Neuronal stem cell (in vitro differentiated cells): ENCODE measurements at places on chromosomes 2 and 18.

- H3K36me3 ChIP-seq, result no peaks in the 10 kb centered on the region
- no peak overlapping the region for H3K4me3 ChIP-seq
- no peak overlapping the region for H3K27ac ChIP-seq
- no peak for DNase-seq
- no peaks in the 10 kb centered on the region for H3K27me3 ChIP-seq
- no peaks in the 10 kb centered on the region for H3K4me1 ChIP-seq
These were observed 96.9 kb downstream of the KCNS3 start for GRCh38 chr2:17975401-17975800.

GRCh38 chr2:149442346-149442745, 112.0 kb downstream of the LYPD6 start:
- H3K36me3 ChIP-seq, result no peaks in the 10 kb centered on the region
- H3K4me3 ChIP-seq, result no peak overlapping the region
- DNase-seq, result no peak
- no peaks in the 10 kb centered on the region for H3K27me3 ChIP-seq
- peaks cover 6% of the 10 kb centered on the region for H3K4me1 ChIP-seq

DNA sequence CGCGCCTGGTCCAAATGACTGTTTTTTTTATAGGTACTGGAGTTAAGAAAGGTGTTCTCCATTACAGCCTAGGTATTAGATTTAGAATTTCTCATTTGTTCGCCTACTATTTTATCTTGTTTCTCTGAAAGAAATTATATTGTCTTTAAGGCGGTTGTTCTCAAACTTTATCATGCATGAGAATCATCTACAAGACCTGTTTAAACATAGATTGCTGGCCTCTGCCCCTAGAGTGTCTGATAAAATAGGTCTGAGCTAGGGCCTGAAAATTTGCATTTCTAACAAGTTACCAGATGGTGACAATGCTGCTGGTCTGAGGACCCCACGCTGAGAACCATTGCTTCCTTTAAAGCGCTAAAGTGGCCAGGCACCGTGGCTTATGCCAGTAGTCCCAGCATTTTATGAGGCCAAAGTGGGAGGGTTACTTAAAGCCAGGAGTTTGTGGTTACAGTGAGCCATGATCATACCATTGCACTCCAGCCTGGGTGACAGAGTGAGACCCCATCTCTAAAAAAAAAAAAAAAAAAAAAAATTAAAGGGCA, 34.0 kb upstream of the RNF138 start:
- no peak overlapping the region for H3K27ac ChIP-seq
- no peaks in the 10 kb centered on the region for H3K27me3 ChIP-seq
- no peaks in the 10 kb centered on the region for H3K36me3 ChIP-seq
- no peak overlapping the region for H3K4me3 ChIP-seq
- DNase-seq, result no peak

- H3K4me3 ChIP-seq, result no peak overlapping the region
- no peak for DNase-seq
- no peaks in the 10 kb centered on the region for H3K27me3 ChIP-seq
- no peaks in the 10 kb centered on the region for H3K36me3 ChIP-seq
These were observed 8.9 kb upstream of the THUMPD2 start for GRCh38 chr2:39787950-39788349.

GRCh38 chr2:212385241-212385640, 153.4 kb downstream of the ERBB4 start:
- no peak for DNase-seq
- H3K4me1 ChIP-seq, result peaks cover 14% of the 10 kb centered on the region

GRCh38 chr2:68018727-68019126, 44.1 kb downstream of the C1D start:
- no peak for DNase-seq
- H3K4me3 ChIP-seq, result no peak overlapping the region
- H3K27me3 ChIP-seq, result peaks cover 2% of the 10 kb centered on the region
- H3K27ac ChIP-seq, result no peak overlapping the region

DNA sequence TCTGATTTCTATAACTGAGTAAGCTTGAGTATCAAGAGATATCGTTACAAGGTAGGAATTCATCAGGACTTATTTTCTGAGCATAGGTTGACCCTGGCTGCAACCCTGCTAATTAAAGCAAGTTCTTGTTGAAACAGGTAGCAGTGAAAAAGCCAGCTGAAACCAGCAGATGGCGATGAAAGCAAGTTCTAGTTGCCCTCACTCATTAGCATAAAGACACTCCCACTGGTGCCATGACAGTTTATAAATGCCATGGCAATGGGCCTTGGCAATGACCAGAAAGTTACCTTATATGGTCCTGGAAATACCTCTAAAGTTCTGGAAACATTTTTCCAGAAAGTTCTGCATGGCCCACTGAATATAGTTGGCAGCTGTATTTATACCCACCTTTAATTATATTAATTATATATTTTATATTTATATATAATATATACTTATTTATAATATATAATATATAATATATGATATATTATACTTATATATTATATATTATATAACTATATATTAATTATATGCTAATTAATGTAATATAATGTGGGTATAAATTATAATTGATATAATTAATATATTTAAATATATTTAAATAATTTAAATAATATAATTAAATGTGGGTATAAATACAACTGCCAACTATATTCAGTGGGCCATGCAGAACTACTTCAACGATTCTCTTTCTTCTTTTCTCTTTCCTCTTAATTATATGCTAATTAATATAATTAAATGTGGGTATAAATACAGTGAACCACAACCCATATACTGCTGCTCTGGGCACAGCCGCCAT, 188.0 kb downstream of the CDH7 start:
- peaks cover 3% of the 10 kb centered on the region for H3K4me1 ChIP-seq
- no peak for DNase-seq
- no peak overlapping the region for H3K27ac ChIP-seq
- no peaks in the 10 kb centered on the region for H3K36me3 ChIP-seq

DNA sequence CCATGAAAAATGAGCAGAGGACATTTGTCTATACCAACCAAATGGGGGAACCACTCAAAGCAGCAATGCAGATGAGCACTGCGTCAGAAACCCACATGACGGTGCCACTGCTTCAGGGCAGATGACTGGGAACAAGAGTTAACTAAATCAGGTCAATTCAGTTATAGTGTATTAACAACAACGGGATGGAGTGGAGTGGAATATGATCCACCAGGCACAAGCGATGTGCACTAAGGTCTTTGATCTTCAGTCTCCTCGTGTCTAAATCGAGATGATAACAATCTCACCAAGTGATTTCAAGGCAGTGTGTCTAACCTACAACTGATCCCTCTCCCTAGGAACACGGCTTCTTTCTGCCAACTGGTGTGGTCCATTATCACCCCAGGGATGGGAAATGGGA, 269.0 kb downstream of the RAD51AP2 start:
- DNase-seq, result no peak
- no peaks in the 10 kb centered on the region for H3K36me3 ChIP-seq
- H3K27ac ChIP-seq, result no peak overlapping the region
- H3K27me3 ChIP-seq, result no peaks in the 10 kb centered on the region
- H3K4me1 ChIP-seq, result no peaks in the 10 kb centered on the region

DNA sequence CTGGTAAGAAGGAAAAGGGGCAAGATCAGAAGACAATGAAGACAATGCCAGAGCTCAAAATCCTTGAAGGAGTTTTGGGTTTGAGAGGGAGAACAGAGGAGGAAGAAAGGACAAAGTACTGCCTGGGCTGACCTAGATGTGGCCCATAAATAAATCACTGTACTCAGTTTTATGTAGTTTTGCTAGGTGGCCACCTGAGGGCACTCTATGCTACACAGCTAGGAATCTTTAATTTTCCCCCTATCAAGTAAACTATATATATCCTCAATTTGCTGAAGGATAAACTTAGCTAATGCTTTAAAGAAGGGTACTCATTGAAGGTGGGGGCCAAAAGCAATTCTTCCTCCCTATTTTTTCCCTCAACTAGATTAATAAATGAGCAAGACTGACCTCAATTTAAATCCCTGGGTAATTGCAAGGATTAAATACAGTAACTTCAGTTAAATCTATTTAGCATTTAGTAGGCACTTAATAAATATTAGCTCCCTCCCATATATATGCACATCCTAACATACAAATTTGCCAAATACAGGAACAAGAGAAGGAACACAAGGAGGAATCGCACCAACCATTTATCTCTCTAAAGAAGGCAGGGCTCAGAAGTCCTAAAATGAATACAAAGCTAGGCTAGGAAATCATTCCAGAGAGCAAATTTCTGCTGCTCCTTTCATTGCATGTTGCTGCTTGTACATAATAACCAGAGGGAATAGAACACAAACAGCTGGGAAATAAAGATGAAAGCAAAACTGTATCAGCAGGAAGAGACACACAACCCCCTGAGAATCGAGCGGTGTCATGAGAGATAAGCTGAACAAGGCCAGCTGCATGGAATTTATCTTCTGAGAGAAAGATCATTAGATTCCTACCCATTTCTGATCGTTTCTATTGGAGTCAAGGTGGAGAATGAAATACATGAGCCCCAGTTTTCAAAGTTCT, 540.1 kb downstream of the NRXN1 start:
- no peak overlapping the region for H3K27ac ChIP-seq
- no peaks in the 10 kb centered on the region for H3K4me1 ChIP-seq
- no peaks in the 10 kb centered on the region for H3K27me3 ChIP-seq
- peak; percentile 4 for DNase-seq

- H3K4me1 ChIP-seq, result no peaks in the 10 kb centered on the region
- H3K27ac ChIP-seq, result no peak overlapping the region
- DNase-seq, result no peak
- H3K36me3 ChIP-seq, result no peaks in the 10 kb centered on the region
- no peak overlapping the region for H3K4me3 ChIP-seq
These were observed 367.4 kb downstream of the EPHA4 start for GRCh38 chr2:221204699-221205098.

GRCh38 chr18:8813611-8814010, 108.3 kb downstream of the MTCL1 start:
- H3K27me3 ChIP-seq, result no peaks in the 10 kb centered on the region
- H3K4me1 ChIP-seq, result peaks cover 3% of the 10 kb centered on the region
- no peak overlapping the region for H3K27ac ChIP-seq
- peaks cover 2% of the 10 kb centered on the region for H3K36me3 ChIP-seq
- H3K4me3 ChIP-seq, result no peak overlapping the region

DNA sequence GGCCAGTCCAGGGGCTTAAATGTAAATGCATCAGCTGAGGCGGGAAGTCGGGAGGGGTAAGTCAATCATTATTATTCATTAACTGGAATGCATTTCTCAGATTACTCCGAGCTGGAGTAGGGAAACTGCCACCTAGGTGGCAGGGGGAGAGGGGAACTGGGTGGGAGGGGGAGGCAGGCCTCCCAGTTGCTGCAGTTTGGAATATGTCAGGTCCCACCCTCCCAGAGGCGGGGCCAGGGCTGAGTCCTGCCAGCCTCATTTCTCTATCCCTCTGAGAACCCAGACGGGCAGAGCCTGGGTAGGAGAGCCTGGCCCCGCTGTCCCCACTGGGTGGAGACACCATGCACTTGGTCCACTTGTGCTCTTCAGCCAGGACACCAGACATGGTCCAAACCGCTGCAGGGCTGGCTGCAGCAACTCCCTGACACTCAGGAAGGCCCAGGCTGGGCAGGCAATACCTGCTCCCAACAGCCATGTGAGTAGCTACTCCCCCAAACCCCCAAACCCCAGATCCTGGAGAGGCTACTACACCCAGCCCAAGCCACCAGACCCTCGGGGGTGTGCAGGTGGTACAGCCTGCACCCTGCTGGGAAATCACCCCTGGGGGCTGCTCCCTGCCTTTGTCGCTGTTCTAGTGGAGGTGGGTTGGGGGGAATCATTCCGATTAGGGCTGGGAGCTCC, at the start of gene GPBAR1:
GPBAR1 (plus strand) TSS at position 274 of the 681 bp plus-strand sequence. CDS start 1,710 bp downstream, outside the sequence.
- no peak within 1 kb of the TSS for H3K4me3 ChIP-seq
- DNase-seq, result no peak
- H3K4me1 ChIP-seq, result peaks cover 15% of the 10 kb centered on the region
- H3K27me3 ChIP-seq, result no peaks in the 10 kb centered on the region
- peaks cover 15% of the 10 kb centered on the region for H3K36me3 ChIP-seq

GRCh38 chr2:238459081-238459629, 32.4 kb downstream of the ASB1 start:
- no peaks in the 10 kb centered on the region for H3K27me3 ChIP-seq
- H3K4me3 ChIP-seq, result no peak overlapping the region
- no peaks in the 10 kb centered on the region for H3K36me3 ChIP-seq

DNA sequence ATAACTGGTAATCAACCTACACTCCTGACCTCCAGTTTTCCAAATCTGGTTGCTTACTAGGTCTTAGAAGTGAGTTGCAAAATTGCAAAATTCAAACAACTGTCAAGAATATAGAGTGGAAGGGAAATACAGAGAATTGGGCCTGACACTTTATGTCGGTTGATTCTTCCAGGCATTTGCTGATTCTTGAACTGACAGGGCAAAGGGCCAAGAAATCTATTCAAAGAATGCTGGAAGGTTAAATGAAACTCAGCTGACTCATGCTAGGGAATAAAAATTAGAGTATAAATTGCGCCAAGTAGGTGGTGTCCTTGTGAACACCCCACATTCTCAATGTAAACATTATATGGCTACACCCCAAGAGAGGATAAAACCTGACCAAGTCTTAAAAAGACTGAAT, 21.5 kb upstream of the ZSCAN30 start:
- no peaks in the 10 kb centered on the region for H3K27me3 ChIP-seq
- DNase-seq, result no peak
- H3K4me3 ChIP-seq, result no peak overlapping the region
- no peak overlapping the region for H3K27ac ChIP-seq
- no peaks in the 10 kb centered on the region for H3K4me1 ChIP-seq

GRCh38 chr2:179622635-179623300, 238.6 kb downstream of the ZNF385B start:
- no peak for DNase-seq
- no peak overlapping the region for H3K27ac ChIP-seq
- H3K36me3 ChIP-seq, result peaks cover 2% of the 10 kb centered on the region
- H3K4me3 ChIP-seq, result no peak overlapping the region

- no peak overlapping the region for H3K4me3 ChIP-seq
- H3K27me3 ChIP-seq, result no peaks in the 10 kb centered on the region
- no peaks in the 10 kb centered on the region for H3K4me1 ChIP-seq
- H3K36me3 ChIP-seq, result peaks cover 5% of the 10 kb centered on the region
- no peak for DNase-seq
These were observed 30.6 kb downstream of the CFAP221 start for GRCh38 chr2:119574864-119575263.

- peaks cover 40% of the 10 kb centered on the region for H3K36me3 ChIP-seq
- DNase-seq, result no peak
- H3K27ac ChIP-seq, result no peak overlapping the region
- no peaks in the 10 kb centered on the region for H3K27me3 ChIP-seq
These were observed 120.7 kb downstream of the ATAD2B start for GRCh38 chr2:23806201-23806600.

- H3K4me1 ChIP-seq, result no peaks in the 10 kb centered on the region
- no peak overlapping the region for H3K27ac ChIP-seq
- H3K27me3 ChIP-seq, result no peaks in the 10 kb centered on the region
- no peak overlapping the region for H3K4me3 ChIP-seq
- DNase-seq, result no peak
These were observed 191.9 kb upstream of the SMAD2 start for GRCh38 chr18:48122376-48122775.
